ENCODE measurements at places on chromosomes 16 and 17.

DNA sequence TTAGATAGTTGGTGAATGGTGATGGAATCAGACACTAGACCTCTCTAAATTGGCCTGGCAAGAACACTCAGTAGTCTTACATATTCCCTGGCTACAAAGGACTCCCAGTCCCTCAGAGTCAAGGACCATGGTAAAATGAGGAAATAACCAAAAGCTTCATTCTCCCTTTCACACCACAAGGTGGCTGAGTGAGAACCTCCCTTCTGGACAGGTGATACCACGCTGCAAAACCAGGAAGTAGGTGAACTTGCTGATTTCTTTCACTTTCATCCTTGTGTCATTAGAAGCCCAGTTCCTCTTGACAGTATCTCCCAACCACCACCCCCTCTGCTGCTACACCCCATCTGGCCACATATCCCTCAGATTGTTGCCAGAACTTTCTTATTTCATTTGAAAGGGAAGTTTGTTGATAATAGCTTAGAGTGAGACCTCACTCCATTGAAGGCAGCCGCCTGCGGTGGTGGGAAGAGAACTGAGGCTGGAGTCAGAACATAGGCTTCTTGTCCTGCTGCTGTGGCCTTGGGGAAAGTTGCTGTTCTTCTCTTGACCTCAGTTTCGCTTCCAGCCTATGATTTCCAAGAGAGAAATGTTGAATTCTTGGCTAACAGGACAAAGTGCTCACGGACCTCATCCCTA is 290.6 kb upstream of the CCL2 start:
- DNase-seq = no peak

- peak; percentile 64 for DNase-seq
Observed at GRCh38 chr16:50615891-50616290, 65.2 kb downstream of the SNX20 start.

- peak; percentile 79 for DNase-seq
Observed at GRCh38 chr17:2054512-2055291, at the start of gene HIC1. Gene HIC1, plus strand, starts transcription at chr17:2055103. Its CDS starts 1,588 bp downstream, at chr17:2056691.

DNA sequence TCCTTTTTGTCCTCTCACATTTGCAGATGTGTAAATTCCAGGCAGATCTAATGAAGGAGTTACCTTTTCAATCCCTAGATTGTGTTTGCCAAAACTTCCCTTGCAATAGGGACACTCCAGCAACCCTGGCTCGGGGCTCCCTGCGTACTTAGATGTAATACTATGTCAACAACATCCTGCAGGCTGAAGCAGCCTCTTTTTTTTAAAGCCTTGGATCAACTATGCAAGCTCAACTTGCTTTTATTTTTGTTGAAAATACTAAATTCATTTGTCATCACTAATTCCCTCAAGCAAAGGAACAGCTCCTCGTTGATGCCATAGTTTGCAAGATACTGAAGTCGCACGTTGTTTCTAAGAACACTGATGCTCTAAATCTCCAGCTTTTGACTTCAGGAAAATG is 59.1 kb downstream of the GRIN2A start:
- DNase-seq = no peak

- no peak for DNase-seq
Observed at GRCh38 chr17:40526668-40527067, 25.2 kb upstream of the TNS4 start.

DNA sequence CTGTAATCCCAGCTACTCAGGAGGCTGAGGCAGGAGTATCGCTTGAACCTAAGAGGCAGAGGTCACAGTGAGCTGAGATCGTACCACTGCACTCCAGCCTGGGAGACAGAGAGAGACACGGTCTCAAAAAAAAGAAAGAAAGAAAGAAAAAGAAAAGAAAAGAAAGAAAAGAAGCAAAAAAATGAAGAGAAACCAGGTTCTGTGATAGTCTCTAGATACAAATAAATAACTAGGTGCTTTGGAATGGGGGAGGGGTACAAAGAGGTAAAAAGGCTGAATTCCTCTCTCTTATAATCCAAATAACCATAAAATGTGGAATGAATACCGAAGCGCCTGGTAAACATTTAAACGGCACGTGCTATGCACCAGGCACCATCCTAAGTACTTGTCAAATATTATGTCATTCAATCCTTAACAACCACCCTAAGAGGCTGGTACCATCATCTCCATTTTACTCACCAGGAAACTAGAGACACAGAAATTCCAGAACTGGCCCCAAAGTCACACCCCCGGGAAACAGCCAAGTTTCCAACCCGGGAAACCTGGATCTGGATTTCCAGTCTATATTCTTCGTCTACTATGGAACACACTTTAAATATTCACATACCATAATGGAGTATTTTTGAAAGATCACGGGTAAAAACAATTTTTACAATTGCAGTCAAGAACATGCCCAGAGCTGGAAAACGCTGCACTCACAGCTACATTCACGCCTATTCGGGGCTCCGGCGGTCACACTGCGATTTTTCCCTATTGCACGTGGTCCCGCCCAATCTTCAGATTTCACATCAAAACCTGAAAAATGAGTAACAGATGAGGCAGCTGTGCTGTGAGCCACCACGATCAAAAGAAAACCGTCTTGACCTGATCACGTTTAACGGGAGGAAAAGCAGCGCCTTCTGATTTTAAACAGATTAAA is 10.5 kb downstream of the NXN start:
- no peak for DNase-seq

DNA sequence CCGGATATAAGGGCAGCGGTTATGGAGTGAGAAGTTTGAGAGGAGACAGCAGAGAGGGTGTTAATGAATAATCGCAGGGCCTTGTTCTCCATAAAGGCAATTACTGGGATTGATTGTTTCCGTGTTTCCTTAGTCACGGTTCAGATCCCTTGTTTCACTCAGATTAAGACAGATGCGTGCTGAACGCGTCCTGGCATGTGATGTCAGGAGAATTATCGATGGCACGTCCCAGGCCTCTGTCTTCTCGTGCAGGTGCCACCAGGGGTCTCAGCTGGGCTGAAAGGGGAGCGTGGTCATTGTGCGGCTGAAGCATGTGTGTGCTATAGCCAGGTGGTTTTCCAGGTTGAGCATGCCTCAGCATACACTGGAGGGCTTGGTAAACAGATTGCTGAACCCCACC is 142.4 kb upstream of the NOL11 start:
- DNase-seq = no peak

DNA sequence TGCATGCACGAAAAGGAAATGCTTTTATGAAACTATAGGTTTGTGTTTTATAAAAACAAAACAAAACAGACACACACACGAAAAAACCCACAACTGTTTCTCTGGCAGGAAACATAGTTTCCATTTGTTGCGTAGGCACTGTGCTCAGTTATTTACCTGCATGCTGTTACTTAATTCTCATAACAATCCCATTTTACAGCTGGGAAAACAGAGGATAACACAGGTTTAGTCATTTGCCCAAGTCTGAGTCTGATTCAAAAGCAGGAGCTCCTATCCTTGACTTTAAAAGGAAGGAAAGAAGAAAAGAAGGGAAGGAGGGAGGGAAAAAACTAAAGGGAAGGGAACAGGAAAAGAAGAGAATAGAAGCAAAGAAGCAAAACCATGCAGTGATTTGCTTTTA is 117.4 kb downstream of the DNAH3 start:
- DNase-seq = no peak

DNA sequence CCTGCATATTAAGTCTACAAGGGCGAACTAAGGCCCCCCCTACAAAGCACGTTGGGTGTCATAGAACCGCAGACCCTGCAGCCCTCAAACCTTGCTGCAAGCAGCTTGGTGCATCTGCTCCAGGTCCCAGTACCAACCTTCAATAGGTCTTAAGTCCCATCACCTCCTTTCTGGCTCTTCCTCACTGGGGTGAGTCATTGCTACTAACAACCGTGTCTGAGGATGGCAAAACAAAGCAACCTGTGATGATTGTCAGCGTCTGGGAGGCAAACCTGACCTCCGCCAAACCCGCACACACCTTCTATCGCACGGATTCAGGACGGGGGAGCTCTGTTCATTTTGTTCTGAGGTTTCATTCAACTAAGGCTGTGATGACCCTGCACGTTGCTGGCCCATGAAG is 138.9 kb downstream of the SLC39A11 start:
- DNase-seq = no peak

DNA sequence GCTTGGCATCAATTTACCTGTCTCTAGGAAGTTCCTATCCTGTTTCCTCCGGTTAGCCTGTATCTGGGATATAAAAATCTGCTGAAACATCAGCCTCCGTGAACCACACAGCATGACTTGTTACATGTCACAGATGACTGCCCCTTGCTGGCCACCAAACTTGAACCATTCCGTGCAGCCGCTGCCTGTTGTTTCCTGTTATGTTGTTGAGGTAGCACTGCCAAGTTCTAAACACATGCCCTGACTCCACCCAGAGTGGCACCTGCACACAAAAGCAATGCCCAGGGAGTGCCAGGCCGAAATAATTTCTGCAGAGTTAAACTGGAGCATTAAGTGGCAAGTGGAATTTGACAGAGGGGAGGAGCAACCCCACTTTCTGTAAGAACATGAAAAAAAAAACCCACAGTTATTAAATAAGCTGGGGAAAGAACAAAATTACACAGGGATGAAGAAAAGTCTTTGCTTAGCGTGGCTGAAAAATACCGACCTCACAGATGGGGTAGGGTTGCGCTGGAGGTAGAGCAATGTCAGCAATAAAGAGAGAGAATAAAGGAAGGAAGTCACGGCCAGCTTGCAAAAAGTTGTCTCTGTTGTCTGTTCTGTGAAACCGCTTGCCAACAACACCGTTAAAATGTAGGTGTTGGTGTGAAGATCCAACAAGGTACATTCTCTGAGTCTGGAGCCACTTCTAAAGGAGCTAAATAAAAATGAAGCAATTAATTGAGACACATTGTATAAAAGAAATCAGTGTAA is 174.6 kb upstream of the CDH13 start:
- no peak for DNase-seq

GRCh38 chr17:43406676-43407645 is 8.2 kb downstream of the ARL4D start:
- DNase-seq = peak; percentile 73

GRCh38 chr16:81495321-81496234 is 51.0 kb downstream of the CMIP start:
- DNase-seq = no peak

DNA sequence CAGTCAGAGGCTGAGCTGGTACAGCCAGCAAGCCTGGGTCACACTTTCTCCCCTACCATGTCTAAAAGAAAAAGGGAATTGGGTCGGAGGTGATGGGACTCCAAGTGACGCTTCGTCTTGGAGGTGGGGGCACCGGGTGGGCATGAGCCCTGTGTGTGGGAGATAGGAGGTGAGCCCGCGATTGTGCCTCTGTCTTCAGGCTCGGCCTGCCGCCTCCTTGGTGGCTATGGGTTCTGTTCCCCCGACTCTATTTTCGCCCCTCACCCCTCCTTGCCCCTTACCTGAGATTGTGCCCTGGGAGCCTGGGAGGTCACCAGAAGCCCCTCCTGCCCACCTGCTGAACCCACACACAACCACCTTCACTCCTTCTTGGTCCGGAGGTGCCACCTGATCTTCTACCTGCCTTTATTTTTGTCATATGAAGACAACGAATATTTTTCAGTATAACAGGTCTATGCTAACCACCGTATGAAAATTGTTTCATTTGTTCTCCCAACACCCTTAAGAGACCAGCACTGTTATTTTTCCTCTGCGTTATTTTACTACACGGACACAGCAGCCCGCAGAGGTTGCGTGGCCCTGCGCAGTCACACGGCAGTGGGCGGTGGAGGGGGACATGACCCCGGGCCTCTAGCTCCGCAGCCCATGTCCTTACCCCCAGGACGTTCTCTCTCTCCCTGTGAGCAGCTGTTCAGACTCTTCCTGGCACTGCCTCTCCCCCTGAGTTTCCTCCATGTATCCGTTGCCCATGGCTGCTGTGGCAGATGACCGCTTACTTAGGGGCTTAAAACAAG is 49.9 kb downstream of the ATP2C2 start:
- no peak for DNase-seq

DNA sequence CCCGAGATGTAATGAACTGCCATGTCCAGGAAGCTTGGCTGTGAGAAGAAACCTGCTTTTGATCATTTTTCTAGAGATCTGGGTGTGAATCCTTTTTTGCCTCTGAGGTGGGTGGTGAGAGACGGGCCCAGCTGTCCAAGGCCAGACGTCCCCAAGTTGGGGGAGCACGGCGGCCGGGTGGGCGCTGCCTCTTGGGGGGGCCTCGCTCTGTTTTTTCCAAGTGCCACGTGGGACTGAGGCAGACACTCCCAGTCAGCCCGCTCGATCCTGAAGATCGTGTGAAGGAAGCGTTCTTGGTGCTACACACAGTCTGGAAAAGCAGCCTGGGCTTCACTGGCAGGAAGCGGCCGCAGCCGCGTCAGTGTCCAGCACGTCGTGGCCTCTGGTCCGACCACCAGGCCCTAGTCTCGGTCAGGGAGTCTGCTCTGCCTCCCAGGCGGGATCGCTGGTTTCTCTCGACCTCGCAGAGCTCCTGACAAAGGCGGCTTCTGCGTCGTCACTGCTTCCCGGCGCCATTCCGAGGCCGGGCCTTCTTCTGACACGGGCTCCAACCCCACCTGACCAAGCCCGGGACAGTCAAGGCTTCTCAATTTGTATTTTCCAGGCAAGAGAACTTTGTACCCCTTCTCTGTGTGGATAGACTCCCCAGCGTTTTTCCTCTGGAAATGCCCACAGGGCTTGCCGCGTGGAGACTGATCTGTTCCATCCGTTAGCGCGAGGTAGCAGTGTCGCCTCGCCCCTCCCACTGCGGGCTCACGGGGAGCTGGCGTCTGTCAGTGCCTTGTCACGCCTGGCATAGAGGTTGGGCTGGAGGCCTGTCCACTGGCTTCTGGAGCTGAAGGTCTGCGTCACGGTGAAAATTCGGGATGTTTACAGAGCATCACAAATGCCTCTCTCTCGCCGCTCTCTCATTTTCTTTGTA is 12.4 kb downstream of the PRSS27 start:
- no peak for DNase-seq

DNA sequence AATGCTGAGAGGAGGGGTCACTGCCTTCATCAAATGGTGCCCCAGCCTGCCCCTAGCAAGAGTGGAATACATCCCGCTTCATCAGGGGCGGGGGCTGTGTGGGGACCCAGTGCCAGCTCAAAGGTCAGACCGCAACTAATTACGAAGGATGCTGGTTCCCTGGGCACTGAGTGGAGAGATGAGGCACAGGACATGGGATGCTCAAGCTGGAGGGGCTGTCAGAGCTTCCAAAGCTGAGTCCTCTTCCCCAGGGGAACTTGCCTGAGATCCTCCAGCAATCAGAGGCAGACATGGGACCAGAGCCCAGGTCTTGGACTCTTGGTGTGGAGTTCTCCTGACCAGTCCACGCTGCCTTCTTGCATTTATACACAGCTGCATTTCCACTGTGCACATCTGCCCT is 18.9 kb downstream of the UNC45B start:
- DNase-seq = no peak

DNA sequence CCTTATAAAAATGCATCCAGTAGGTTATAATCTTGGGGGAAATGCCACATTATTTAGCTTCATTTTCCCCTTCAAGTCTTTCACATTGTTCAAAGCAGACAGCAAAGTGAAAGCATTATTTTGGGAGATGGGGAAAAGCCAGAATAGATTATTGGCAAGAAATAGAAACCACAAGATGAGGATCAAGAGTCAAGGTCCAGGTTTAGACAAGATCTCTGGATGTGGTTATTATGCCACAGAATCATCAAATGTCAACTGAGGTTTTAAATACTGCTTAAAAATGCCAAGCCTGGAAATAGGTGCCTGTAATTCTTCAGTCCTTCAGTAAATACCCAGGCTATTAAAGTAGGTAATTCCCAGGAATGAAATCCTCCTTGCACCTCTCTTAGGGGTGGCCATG is 65.1 kb upstream of the ALOX12 start:
- no peak for DNase-seq

GRCh38 chr17:17204635-17205231 is 1.4 kb downstream of the PLD6 start:
- no peak for DNase-seq

GRCh38 chr16:10936272-10936984 is 5.8 kb downstream of the DEXI start:
- no peak for DNase-seq

Measured in fibroblast of pulmonary artery (primary cell).